ENCODE measurements at places on chromosomes 1 and 21.

DNA sequence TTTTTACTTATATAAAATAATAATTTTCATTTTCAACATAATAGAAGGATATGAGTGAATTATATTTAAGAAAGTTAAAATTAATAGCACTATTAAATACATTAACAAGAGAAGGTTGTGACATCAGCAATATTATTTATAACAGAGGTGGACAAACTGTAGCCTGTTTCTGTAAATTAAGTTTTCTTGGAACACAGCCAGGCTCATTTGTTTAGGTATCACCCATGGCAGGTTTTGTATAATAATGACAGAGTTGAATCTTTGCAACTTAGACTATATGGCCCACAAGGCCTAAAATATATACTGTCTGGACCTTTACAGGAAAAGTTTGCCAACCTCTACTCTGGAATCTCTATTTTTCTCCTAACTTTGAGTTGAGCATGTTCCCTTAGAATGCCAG lies 42.8 kb upstream of the CACYBP start:
- no peak for DNase-seq

- no peak for DNase-seq
Measured at GRCh38 chr1:214422137-214422671, 129.2 kb downstream of the PTPN14 start.

- no peak for DNase-seq
Measured at GRCh38 chr1:67052741-67053534, 1.0 kb downstream of the SLC35D1 start.

DNA sequence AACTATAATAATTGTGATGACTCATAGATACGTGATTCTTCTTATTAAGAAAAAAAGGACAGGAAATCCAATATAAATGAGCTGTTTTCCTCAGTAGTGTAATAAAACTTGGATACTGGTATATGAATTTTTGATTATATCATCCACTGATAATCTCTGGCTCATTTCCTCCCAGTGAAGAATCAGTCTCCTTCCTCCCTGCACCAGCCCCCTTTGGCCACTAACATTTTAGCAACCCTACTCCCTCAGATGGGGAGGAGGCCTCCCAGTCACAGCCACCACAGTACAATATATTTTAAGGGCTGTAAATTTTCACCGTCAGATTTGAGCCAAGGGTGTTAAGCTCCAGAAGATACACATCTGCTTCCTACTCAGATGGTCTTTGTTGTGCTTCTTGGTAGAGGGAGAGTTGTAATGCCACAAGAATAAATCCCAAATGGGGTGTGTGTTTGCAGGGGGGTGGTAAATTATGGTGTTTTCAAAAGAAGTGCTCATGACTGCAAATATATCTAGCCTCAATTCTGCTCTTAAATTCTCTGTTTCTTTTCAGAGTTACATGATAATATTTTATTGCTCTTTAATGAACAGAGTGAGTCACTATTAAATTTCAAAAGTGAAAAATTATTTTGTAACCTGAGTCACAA lies 153.5 kb downstream of the HLX start:
- no peak for DNase-seq

DNA sequence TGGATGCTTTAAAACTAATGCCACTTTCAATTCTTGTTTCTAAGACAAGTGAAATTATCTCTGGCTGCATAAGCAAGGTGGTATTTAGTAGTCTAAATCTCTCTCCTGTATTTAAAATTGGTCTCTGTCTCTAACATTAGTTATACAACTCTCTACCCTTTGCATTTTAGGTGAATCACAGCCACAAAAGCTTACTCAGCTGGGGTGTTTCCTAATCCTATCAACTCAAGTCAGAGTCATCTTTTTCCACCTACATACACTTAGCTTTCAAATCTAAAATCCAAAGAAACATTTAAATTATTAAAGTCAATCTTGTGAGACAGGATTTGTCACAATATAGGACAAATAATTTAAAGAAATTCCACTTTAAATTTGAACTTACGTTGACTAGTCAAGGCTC lies 255.1 kb upstream of the CXADR start:
- no peak for DNase-seq

DNA sequence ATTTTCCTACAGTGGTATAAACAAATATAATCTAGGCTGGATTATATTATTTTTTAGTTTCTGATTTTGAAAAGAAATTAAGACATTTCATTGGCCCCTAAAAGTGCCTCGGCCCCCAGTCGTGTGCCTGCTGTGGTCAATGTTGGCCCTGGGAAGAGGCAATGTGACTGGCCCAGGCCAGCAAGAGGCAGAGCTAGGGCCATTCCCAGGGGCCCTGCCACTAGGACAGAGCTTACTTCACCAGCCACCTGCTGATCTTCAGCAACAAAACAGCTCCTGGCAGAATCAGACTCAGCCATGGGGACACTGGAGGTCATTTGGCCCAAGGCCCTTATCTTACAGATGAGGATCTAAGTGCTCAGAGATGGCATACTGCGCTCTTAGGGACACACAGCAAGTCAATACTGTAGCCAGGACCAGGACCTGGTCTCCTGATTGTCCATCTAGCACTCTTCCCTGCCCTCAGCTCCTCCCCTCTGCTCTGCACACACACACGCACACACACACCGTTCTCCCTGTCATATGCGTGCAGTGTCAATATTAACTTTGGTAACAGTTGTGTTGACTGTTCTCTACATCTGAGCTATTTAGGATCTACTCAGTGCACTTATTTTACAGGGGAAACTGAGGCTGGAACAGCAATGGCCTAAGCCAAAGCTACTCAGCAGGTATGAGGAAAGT lies 16.6 kb upstream of the KLHDC7A start:
- no peak for DNase-seq

DNA sequence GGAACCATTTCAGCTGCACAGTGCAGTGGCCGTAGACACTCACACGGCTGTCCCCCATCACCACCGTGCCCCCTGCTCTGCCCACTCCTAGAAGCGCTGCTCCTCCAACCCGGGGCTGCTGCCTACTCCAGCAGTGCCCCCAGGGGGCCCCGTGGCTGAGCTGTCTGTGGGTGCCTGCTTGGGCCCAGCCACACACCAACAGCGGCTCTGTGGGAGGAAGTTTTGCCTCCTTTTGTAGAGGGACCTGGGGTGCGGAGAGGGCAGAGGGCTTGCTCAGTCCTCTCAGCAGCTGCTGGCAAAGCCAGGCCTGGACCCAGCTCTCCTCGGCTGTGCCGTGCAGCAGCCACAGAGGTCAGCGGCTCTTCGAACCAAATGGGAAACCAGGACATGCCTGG lies 11.4 kb upstream of the LRRC3 start:
- no peak for DNase-seq

GRCh38 chr1:89980605-89981004 lies 14.3 kb upstream of the ZNF326 start:
- DNase-seq = no peak

DNA sequence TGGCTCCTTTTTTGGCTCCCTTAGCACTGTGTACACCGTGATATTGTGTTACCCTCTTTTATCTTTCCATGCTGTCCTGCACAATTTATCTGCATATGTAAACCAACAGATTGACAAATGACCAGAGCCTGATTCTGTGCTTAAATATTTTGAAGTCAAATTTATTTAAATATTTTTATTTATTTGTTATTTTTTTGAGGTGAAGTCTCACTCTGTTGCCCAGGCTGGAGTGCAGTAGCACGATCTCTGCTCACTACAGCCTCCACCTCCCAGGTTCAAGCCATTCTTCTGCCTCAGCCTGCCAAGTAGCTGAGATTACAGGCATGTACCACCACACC lies 12.8 kb downstream of the PMF1 start:
- no peak for DNase-seq

DNA sequence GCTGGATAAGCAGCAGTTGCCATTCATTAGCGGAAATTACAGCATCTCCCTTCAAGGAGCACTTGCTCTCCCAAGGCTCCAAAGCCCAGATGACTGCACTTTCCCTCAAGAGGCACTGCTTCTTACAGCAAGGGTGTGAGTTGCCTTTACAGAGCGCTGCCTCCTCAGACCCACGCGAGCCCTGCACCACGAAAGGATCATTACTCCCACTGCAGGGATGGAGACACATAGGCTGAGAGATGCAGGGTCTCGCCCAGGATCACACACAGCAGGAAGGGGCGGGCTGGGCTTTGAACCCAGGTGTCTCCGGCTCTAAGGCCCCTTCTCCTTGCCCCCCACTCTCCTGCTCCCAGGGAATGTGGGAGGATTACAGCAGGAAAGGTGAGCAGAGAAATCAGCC lies 405.5 kb downstream of the MATN1 start:
- DNase-seq = no peak

- DNase-seq = no peak
Measured at GRCh38 chr1:116572099-116572498, 1.3 kb upstream of the CD58 start.

- DNase-seq = no peak
Measured at GRCh38 chr1:230701895-230702768, 11.8 kb downstream of the AGT start.

GRCh38 chr21:40294345-40294744 lies 427.1 kb downstream of the PCP4 start:
- DNase-seq = no peak

DNA sequence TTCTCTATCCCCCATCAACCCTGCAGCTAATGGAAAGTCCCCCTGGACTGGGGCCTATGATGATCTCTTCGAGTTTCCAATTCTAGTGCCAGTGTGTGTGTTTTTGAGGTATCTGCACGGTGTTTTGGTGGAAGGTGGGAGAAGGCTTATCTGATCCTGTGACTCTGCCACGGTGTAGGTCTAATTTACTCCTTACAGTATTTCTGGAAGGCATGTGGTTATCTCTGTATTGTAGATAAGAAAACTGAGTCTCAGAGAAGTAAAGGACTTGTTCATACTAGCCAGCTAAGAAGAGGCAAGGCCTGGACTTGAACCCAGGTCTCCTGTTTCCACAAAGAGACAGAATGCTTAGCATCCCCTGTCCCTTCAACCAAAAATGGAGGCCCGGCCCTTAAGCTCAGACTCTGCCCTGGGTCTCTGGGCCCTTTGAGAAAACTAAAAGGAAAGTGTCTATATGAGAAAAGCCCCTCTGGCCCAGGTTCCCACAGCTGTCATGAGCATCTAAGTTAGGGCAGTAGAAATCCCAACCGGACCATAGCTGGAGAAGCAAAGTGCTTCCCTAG lies 20.3 kb downstream of the RIMS3 start:
- no peak for DNase-seq

GRCh38 chr1:34929853-34930701 lies 627 bp upstream of the DLGAP3 start:
- peak; percentile 60 for DNase-seq

DNA sequence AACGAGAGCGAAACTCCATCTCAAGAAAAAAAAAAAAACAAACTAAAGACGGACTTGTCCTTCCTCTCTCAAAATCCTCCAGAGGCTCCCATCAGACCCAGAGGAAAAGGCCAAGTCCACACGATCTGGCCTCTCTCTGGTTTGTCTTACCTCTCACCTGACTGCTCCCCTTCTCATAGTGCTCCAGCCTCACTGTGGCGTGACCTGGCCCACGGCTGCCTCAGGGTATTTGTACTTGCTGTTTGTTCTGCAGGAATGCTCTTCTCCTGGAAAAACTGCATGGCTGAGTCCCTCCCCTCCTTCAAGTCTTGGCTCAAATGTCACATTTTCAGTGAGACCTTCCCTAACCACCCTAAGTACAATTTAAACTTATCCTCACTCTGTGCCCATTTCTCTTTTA lies 8.0 kb upstream of the BRWD1 start:
- no peak for DNase-seq

GRCh38 chr1:6257541-6258069 lies 3.3 kb downstream of the GPR153 start:
- no peak for DNase-seq

DNA sequence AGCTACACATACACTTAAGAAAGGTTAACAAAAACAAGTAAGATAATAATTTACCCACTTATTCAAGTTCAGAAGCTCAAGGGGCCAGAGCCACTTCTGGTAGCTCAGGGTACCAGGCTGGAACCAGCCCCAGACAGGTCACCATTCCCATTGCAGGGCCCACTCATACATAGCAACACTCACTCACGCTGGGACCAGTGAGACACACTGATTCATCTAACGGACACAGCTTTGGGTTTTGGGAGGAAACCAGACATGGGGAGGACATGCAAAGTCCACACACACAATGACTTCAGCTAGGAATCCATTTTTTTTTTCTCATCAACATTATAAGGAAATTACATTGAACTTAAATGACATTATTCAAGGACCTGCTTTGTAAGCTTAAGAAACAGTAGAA lies 169.1 kb downstream of the ZC3H11B start:
- no peak for DNase-seq

DNA sequence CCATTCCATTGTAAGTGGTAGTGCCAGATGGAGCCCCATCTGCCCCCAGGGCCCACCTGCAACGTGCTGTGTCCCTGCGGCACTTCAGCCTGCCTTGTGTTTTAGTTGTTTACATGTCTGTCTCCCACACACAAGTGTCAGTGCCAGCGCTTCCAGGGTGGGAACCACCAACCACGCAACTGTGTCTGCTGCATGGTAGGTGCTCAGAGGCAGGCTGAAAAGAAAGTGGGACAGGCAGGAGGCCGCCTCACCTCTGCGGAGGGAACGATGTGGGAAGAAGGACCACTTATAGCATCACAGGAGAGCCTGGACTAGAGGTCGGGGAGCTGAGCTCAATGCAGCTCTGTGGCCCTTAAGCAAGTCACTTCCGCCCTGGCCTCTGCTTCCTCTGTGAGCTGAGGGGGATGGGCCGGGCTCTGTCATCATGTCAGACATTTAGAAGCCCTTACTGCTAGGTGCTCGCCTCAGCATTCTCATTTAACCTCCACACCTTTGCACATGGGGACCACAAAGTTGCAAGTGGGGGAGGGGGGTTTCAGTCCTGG lies 17.9 kb downstream of the SLC9A1 start:
- DNase-seq = no peak

DNA sequence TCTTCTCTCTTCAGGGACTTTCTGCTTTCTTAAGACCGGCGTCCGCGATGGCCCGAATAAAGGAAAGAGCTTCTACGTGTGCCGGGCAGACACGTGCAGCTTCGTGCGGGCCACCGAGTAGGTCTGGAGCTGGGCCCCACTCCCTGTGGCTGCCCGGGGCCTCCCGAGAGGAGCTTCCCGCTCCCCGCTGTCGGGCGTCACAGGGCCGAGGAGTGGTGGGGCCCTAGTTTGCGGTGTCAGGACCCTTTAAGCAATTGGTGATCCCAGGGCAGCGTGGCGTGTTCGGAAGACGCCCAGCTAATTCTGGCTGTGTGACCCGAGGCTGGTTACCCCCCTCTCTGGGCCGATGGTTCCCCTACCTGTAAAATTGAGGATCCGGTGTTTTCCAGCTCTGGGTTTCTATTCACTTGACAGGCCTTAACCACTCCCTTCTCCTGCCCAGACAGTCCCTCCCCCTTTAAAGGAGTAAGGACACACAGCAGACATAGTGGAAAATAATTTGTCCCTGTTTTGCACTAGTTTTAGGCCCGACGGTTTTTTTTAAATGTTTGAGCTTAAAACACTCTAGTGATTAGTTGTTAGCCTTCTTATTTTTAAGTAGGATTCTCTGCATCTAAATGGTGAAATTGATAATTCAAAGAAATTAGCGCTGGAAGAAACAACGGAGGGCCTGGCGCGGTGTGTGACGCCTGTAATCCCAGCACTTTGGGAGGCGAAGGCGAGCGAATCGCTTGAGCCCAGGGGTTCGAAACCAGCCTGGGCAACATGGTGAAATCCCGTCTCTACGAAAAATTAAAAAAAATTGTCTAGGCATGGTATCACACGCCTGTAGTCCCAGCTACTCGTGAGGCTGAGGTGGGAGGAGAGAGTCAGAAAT lies 553 bp downstream of the TTF2 start:
- no peak for DNase-seq

- DNase-seq = no peak
Measured at GRCh38 chr21:25036775-25037174, 570.5 kb downstream of the MRPL39 start.

All from vagina (tissue), 2 donors.